Mesothelial cell of epicardium (in vitro differentiated cells): ENCODE measurements at places on chromosomes 3 and 15.

GRCh38 chr3:125959317-125960065 lies 9.5 kb upstream of the ROPN1B start:
- H3K4me3 ChIP-seq = no peak overlapping the region
- DNase-seq = no peak
- H3K36me3 ChIP-seq = peaks cover 5% of the 10 kb centered on the region
- peaks cover 41% of the 10 kb centered on the region for H3K27me3 ChIP-seq
- no peak overlapping the region for H3K27ac ChIP-seq

DNA sequence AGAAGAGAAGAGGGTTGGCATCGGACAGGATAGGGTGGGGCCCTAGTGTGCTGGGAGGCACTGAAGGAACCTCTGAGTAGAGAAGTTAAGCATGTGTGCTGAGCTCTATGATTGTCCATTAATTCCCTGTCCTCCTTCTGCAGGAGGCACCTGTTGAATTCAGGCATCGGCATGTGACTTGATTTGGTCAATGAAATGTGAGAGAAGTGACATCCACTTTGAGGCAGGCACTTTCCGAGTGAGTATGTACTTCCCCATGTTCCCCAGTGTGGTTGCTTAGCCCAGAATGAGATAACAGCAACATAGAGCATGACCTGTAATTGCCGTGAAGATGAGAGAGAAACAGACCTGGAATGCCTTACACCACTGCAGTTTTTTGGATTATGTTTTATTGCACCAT lies 224.8 kb downstream of the RPLP1 start:
- H3K27ac ChIP-seq = no peak overlapping the region
- H3K36me3 ChIP-seq = no peaks in the 10 kb centered on the region
- no peak overlapping the region for H3K4me3 ChIP-seq
- H3K4me1 ChIP-seq = peaks cover 3% of the 10 kb centered on the region
- DNase-seq = no peak

DNA sequence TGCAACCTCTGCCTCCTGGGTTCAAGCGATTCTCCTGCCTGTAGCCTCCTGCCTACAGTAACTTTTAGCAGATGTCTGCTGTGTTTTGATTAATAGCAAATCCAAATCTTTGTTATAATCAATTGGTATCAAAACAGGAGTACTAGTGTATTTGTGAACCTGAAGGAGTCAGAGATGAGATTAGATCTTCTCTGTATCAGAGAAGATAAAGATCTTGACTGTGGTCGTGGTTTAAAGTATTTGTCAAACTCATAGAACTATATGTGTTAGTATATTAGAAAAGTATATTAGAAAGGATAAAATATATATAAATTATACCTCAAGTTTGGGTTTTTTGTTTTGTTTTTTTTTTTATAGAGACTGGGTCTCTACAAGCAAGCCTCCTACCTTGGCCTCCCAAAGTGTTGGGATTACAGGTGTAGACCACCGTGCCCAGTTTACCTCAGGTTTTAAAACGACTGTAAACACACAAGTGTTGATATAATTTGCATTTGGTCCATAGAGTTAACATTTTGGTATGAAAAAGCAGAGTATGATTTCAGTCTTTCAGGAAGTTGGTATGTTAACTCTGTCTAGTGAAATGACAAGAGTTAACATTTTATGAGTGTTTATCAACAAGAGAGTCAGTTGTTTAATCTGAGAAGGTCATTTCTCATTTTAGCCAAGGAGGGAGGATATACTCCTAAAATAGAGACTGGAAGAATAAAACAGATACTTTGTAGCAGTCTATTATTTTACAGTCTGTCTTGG lies 18.3 kb downstream of the RTF1 start:
- H3K27me3 ChIP-seq = no peaks in the 10 kb centered on the region
- H3K36me3 ChIP-seq = peaks cover 22% of the 10 kb centered on the region
- no peak overlapping the region for H3K27ac ChIP-seq
- H3K4me3 ChIP-seq = no peak overlapping the region

DNA sequence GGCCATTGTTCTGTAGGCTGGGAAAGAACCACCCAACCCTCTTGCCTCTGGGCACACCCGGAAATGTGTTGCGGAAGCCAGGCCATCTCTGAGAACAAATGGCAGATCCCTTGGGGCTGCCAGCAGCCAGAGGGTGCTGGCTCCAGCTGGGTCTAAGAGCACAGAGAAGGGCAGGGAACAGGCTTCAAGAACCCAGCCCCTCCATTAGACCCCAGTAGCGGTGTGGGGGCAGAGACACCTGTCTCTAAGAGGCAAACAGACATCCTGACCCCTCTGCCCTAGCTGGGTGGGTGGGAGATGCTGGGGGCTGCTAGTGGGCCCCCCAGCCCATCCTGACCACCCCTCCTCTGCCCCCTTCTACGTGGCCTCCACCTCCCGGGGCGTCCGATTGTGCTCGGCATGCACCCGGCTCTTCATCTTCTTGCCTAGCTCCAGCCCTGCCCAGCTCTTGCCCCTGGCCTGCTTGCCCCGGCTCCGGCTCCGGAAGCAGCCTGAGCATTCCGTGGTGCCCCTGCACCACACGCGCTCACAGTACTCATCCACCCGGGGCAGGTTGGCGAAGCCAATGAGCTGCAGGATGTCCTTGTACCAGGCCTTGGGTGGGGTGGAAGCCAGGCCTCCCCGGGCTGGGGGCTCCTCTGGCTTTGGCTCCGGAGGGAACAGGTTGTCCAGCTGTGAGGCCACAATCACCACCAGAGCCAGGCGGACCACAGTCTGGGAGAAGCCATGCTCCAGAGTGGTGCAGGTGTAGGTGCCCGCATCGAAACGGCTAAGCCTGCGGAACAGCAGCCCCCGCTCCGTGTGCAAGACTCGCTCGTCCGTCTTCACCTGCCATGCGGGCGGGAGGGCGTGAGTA lies 9.4 kb downstream of the SEMA3G start:
- no peaks in the 10 kb centered on the region for H3K36me3 ChIP-seq
- no peak for DNase-seq
- no peak overlapping the region for H3K4me3 ChIP-seq
- H3K27ac ChIP-seq = no peak overlapping the region
- H3K4me1 ChIP-seq = peaks cover 32% of the 10 kb centered on the region
- H3K27me3 ChIP-seq = no peaks in the 10 kb centered on the region

DNA sequence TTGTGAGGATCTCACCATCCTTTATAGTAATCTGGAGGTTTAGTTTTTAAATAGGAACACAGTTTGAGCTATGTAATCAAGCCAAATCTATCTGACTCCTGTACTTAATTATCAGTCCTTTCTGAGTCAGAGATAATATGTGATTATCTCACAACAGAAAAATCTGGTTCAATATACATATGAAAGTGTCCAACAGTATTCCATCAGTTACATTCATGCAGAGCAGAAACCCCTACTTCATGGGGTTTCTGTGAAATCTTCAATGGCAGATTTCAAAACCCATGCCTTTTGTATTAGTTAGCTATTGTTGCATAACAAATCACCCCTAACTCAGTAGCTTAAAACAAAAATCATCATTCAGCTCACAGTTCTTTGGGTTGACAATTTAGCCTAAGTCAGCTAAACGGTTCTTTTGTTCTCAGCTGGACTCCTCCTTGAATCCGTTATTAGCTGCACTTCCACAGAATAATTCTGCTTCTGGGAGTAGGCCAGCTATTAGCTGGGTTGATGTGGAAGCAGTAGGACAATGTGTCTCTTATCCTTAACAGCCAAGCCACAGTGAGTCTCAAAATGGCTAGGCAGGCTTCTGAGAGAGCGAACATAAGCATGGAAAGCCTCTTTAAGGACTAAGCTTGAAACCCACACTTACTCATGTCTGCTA lies 42.9 kb upstream of the ARPP21 start:
- H3K36me3 ChIP-seq = no peaks in the 10 kb centered on the region
- no peak overlapping the region for H3K27ac ChIP-seq
- H3K4me3 ChIP-seq = no peak overlapping the region
- peaks cover 13% of the 10 kb centered on the region for H3K4me1 ChIP-seq

DNA sequence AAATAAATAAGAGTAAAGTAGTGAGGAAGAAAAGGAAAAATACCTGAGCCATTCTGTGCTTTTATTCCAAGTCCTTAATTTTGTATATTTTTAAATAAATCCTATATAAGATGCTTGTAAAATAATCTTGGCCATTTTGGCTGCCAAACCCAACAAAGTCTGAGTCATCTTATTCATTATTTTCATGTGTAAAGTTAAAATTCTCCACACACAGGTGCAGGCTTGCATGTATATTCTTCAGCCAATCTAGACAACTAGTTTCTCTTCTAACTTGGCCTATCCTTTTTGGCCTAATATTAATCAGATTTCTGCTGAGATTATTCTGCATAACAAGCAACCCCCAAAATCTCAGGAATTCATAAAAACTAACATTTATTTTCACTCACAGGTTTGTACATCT lies 189.8 kb upstream of the ATP11B start:
- H3K4me3 ChIP-seq = no peak overlapping the region
- H3K4me1 ChIP-seq = peaks cover 14% of the 10 kb centered on the region
- no peak overlapping the region for H3K27ac ChIP-seq
- no peak for DNase-seq
- H3K36me3 ChIP-seq = no peaks in the 10 kb centered on the region
- no peaks in the 10 kb centered on the region for H3K27me3 ChIP-seq

- no peaks in the 10 kb centered on the region for H3K4me1 ChIP-seq
- no peaks in the 10 kb centered on the region for H3K36me3 ChIP-seq
- no peak overlapping the region for H3K4me3 ChIP-seq
Measured at GRCh38 chr15:97941572-97941971, 18.9 kb upstream of the ARRDC4 start.

GRCh38 chr3:170448584-170448983 lies 29.9 kb downstream of the CLDN11 start:
- no peaks in the 10 kb centered on the region for H3K36me3 ChIP-seq
- no peak overlapping the region for H3K4me3 ChIP-seq
- H3K27ac ChIP-seq = peak overlapping the region; percentile 90
- DNase-seq = no peak
- H3K27me3 ChIP-seq = no peaks in the 10 kb centered on the region

- H3K36me3 ChIP-seq = no peaks in the 10 kb centered on the region
- H3K4me3 ChIP-seq = no peak overlapping the region
- H3K27ac ChIP-seq = no peak overlapping the region
- H3K27me3 ChIP-seq = no peaks in the 10 kb centered on the region
- no peak for DNase-seq
Measured at GRCh38 chr3:174424656-174425055, 434.5 kb upstream of the NAALADL2 start.

- H3K27me3 ChIP-seq = no peaks in the 10 kb centered on the region
- H3K4me1 ChIP-seq = peaks cover 21% of the 10 kb centered on the region
- DNase-seq = no peak
- H3K36me3 ChIP-seq = peaks cover 50% of the 10 kb centered on the region
- H3K4me3 ChIP-seq = no peak overlapping the region
Measured at GRCh38 chr3:56654460-56654859, 28.6 kb downstream of the TASOR start.

GRCh38 chr3:194003114-194004057 lies 132.6 kb upstream of the HES1 start:
- peaks cover 50% of the 10 kb centered on the region for H3K4me1 ChIP-seq
- peak overlapping the region; percentile 56 for H3K4me3 ChIP-seq
- peak overlapping the region; percentile 93 for H3K27ac ChIP-seq
- DNase-seq = peak; percentile 81

DNA sequence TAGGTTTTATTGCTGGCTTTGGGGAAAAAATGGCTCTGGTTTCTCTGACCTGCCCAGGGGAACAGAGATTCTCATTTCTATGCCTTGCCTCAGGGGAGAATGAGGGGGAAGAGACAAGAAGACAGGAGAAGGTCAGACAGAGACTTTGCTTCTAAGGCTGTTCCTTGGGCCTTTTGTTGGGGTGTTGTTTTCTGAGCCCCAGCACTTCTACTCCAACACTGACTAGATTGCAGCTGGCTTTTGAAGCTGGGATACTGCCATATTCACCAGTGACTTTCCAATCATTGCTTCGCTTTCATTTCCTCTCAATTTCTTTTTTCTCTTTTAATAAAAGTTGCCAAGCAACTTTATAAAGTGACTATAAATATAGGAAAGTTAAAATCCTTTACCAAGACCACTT lies 143.2 kb upstream of the ARHGEF26 start:
- H3K36me3 ChIP-seq = peaks cover under 1% of the 10 kb centered on the region
- H3K27me3 ChIP-seq = no peaks in the 10 kb centered on the region
- no peak for DNase-seq
- H3K4me3 ChIP-seq = no peak overlapping the region
- H3K27ac ChIP-seq = no peak overlapping the region
- H3K4me1 ChIP-seq = peaks cover 18% of the 10 kb centered on the region

- H3K27me3 ChIP-seq = no peaks in the 10 kb centered on the region
- no peak overlapping the region for H3K27ac ChIP-seq
- H3K4me1 ChIP-seq = no peaks in the 10 kb centered on the region
- peaks cover 15% of the 10 kb centered on the region for H3K36me3 ChIP-seq
- no peak overlapping the region for H3K4me3 ChIP-seq
Measured at GRCh38 chr15:31382713-31383045, 56.0 kb downstream of the KLF13 start.

DNA sequence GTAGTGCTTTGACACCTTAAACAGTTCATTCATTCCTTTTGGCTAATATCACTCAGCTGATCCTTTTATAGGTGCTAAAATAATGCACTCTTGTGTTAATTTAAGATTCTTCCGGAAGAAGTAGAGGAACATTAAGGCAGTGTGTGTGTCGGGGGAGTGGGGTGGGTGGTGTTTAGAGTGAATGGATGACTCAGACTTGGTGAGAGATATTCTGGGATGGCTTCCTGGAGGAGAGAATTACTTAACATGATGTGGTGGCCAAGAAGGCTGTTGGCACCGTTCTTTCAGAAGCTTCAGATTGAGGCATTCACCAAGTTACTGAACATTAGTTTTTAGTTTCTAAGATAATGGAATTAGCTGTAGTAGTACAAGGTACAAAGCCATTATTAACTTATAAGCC lies 125.6 kb upstream of the ROPN1 start:
- H3K27ac ChIP-seq = no peak overlapping the region
- peaks cover 3% of the 10 kb centered on the region for H3K36me3 ChIP-seq
- H3K4me3 ChIP-seq = no peak overlapping the region
- H3K4me1 ChIP-seq = peaks cover 22% of the 10 kb centered on the region
- H3K27me3 ChIP-seq = peaks cover 4% of the 10 kb centered on the region
- DNase-seq = no peak

DNA sequence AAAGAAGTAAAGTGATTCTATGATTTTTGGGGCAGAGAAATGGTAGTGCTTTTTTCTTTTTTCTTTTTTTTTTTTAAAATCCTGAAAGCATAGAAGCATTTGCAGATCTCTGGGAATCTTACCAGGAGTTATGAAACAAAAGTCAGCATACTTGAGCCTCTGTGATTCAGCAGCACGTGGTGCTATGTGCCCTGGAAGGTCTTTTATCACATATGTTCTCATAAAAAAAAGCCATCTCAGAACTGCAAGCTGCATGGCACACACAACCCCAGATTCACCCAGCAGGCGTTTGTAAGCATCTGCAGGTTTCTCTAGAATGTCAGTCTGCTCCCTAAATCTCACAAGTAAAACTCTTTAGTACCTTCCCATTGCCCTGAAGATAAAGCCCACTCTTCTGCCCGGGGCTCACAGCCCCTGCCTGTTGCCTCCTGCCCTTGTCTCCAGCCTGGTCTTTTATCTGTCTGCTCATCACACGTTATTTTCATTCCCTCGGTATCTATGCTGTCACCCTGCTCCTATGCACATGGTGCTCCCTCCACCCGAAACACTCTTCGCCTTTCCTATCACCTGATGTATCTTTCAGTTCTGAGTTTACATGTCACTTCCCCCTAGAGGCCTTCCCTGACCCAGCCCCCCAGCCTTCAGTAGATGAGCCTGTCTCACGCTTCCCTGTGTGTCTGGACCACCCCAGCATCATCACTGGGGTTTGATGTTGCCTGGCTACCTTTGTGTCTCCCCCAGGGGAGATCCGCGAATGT lies 72.4 kb downstream of the CHDH start:
- H3K4me1 ChIP-seq = peaks cover 55% of the 10 kb centered on the region
- H3K4me3 ChIP-seq = no peak overlapping the region
- DNase-seq = no peak
- H3K27ac ChIP-seq = peak overlapping the region; percentile 75
